ENCODE measurements at places on chromosomes 2 and 18. TPM values are rescaled to one million over a fixed set of nuclear protein-coding genes. Genes with fewer than 3 reads are reported as not detected.

CLIP4 gene
- total RNA-seq = 20.9 TPM

DNAJC5G gene
- 0.98 TPM for total RNA-seq

PPP4R3B gene
- total RNA-seq = 47.3 TPM

TRIM54 gene
- 0.33 TPM for total RNA-seq

CNDP1 gene
- total RNA-seq = not detected

RUFY4 gene
- 0.29 TPM for total RNA-seq

OTOF gene
- 2.3 TPM for total RNA-seq

ATP6V1B1 gene
- not detected for total RNA-seq

GLI2 gene
- total RNA-seq = 0.19 TPM

CERS6 gene
- 17.0 TPM for total RNA-seq

MTCL1 gene
- total RNA-seq = 22.2 TPM

FAP gene
- total RNA-seq = 4.5 TPM

CNRIP1 gene
- 46.4 TPM for total RNA-seq

INSIG2 gene
- total RNA-seq = 14.8 TPM

GPR45 gene
- total RNA-seq = not detected

CD8B gene
- not detected for total RNA-seq

LDLRAD4 gene
- total RNA-seq = 7.0 TPM

LMAN2L gene
- 12.7 TPM for total RNA-seq

UGT1A10 gene
- not detected for total RNA-seq

NAT8 gene
- not detected for total RNA-seq

CABYR gene
- total RNA-seq = 4.1 TPM

RNPEPL1 gene
- 27.5 TPM for total RNA-seq

NT5C1B gene
- total RNA-seq = not detected

PIEZO2 gene
- 103 TPM for total RNA-seq

EMX1 gene
- total RNA-seq = not detected

CCDC178 gene
- total RNA-seq = 1.8 TPM

ZNF385B gene
- total RNA-seq = not detected

LIMS4 gene
- 111 TPM for total RNA-seq

PLCL1 gene
- 7.3 TPM for total RNA-seq

CLEC4F gene
- total RNA-seq = not detected

FSHR gene
- not detected for total RNA-seq

RTP5 gene
- not detected for total RNA-seq

NGEF gene
- 0.10 TPM for total RNA-seq

GPR39 gene
- 0.10 TPM for total RNA-seq

TEKT4 gene
- not detected for total RNA-seq

ALKAL2 gene
- not detected for total RNA-seq

UGT1A5 gene
- not detected for total RNA-seq

MROH2A gene
- not detected for total RNA-seq
